ENCODE measurements at places on chromosomes 5 and 9. TPM values are rescaled to one million over a fixed set of nuclear protein-coding genes. Genes with fewer than 3 reads are reported as not detected.

DNA sequence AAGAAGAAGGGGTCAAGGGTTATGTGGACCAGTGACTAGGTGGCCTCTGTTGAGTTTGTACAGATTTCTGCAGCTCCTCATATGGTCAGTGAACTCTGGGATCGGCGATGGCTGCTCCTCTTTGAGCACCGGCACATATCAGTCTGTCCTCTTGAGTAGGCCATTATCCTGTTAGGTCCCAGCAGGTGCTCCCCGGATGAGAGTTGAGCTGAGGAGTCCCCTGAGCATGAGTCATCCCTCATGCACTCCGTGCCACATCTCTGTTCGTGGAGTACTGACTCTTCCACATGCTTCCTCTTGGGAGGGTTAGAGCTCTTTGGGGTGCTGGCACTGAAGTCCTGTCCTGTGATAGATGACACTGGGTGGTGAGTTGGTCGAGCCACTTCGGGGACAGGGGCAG is 143.7 kb downstream of the PTTG1 start:
- DNase-seq: no peak

DNA sequence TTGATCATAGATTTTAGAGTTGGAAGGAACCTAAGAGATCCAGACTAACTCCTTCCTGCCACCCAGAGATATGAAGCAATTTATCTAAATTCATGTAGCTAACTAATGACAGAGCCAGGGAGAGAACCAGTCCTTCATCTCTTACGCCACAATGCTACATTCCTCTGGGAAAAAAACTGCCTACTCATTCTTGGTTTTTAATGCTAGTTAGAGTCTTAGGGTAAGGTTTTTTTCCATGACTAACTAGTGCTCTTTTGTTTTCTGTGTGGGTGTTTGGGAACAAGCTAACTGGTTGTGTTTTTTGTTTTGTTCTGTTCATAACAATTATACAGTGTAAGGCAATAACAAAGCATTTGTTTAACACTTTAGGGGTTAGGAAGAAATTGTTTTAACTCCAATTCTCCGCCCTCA is 52.4 kb downstream of the SLC44A1 start:
- DNase-seq: no peak

- DNase-seq: no peak
These were observed 18.3 kb upstream of the SPATA9 start for GRCh38 chr5:95701074-95701473.

- DNase-seq: no peak
These were observed 6.6 kb downstream of the FBXW11 start for GRCh38 chr5:171999877-172000276.

Gene SLC45A2
- not detected for total RNA-seq

DNA sequence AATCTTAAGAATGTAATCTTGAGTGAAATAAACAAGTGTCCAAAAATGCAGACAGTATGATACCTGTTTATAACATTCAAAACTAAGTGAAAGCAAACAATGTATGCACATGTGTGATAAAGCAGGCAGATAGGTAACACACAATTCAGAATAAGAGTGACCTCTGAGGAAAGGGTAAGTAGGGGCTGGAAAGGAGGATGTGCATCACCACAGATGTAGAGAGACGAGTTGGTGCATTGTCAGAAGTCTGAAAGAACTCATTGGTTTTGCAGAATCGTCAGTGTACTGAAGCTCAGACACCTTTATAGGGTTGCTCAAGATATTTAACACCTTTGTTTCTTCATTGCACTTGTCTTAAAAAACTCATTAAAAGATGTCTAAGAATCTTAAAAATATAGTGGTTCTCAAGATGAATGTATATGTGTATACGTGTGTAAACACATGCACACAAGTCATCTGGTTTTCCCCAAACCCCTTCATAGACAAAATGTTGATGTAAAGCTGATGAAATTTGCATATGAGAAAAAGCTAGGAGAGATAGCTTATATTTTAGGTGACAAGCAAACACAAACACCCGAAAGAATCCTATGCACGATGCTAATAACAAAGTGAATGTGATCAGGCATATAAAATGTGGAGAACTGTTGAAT is 197.6 kb upstream of the MEF2C start:
- DNase-seq: no peak

Measured in WTC11 (cell line).